Stimulated activated CD4-positive, alpha-beta T cell treated with anti-CD3 and anti-CD28 coated beads, TNF-alpha, amount 100 ng/mL, for 48 hours (primary cell): ENCODE measurements at places on chromosomes 11 and 22.

DNA sequence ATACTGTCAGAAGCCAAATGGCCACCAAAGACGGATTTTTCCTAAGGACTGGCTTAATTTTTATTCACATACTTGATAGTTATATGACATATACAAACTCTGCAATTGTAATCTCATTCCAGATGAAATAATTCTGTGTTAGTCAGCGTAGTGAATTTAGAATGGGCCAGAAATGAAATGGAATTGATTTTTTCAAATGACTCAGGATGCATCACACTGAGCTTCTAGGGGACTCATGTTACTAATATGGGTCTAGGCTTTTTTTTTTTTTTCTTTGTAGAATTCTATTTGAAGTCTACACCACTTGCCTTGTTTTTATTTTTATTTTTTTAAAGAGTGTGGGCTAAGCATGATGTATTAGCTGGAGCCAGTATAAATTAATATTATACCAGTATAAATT is 62.7 kb downstream of the SPECC1L start:
- no peak for DNase-seq

DNA sequence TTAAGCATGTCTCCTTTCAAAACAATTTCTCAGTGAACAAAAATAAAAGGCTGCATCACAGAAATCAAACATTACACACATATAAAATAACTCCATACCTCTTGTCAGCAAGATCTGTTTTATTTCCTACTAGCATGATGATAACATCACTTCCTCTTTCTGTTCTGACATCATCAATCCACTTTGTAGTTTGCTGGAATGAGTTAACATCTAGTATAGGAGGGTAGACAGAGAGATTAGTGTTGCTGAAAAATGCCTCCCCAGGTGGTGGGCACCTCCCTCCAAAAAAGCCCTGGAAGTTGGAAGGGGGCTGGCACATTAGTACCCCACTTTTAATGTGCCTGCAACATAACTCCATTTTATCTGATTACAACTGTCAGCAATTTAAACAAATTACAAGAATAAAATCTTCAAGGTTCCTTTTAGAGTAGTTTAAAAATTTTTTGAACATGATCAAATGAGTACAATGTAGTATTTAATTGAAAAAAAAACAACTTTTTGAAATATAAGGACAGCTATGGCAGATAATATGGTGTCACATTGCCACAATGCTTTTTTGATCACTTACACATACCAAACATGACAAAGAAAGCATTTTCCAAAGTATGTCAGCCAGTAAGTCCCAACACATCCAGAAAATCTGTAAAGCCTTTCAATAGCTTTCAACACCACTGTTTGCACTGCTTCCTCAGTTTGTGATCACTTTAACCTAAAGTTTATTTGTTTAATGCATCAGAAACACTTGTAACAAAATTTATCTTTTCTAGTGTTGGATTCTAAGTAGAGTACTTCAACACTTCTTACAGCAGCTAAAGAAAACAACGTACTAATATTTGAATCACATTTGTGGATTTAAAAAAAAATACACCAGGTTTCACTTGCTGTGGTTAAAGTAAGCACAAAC is 44.5 kb downstream of the RAB6A start:
- DNase-seq = no peak

GRCh38 chr22:42562684-42563083 is 8.9 kb downstream of the SERHL2 start:
- DNase-seq = no peak

DNA sequence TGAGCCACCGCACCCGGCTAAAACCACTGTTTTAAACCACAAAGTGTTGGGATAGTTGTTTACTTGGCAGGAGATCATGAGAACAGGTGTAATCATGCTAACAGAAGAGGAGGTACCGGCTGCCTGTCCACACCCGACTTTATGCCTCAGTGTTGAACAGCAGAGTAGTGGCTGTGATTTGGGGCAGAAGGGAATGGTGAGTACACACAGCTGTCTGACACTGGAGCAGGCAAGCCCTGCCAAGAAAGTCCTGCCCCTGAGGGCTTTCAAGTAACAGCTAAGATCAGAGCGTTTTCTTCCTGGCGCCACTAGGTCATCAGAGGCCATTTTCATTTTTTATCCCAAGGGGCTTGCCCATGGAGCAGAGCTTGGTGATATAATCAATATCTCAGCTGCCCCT is 8.1 kb downstream of the CDKN1C start:
- no peak for DNase-seq

DNA sequence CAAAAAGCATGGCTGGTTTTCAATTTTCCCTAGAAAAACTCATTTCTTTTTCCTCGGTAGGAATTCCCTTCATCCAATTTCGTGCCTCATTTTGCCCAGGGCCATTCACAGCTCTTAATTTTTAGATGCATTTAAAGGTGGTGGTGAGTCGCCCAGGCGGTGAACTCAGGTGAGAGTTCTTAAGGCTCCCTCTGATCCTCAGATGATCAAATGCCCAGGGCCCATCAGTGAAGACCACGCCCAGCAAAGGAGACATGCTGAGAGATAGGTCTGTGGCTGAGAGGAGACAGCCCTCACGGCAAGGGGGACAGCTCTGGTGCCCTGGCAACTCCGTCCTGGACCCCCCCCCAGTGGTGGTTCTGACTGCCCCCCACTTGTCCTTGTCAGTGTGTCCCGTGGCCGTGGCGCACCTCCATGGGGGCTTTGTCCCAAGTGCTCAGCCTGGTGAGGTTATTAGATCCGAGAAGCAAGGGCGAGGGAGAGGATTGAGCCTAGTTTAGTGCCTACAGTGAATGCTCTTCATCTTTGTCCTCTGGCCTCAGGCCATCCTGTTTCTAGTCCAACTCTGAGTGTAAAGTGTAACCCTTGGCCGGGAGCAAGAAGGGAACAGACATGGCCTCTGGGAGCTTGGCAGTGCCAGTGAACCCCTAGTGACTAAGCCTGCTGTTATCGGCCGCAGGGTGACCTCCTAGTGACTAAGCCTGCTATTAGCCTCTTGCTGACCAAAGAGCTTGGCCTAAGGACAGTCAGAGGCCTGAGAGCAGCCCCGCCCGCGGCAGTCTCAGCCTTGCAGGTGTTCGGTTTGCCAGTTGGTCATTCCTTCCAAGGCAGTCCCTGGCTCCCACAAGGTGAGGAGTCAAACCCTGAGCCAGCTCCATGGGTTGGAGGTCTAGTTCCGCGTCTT is 83.5 kb downstream of the CTTN start:
- DNase-seq = no peak

- DNase-seq = no peak
These were observed 23.5 kb upstream of the L3MBTL2 start for GRCh38 chr22:41181349-41182241.

DNA sequence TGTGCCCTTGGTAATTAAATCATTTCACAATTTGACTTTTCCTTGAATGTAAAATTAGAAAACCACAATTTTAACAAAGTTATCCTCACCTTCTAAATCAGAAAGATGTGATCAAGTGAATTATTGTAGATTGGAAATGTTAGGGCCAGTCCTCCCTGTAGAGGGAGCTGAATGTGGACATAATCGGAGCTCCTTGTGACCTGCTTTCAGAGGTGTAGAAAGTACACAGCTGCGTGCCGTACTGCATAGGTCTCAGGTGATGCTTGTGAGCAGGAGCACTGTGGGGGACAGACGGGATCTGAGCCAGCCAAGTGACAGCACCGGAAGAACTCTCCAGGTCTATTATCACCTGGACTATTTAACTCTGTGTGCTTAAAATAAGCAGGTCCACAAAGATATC is 338.0 kb downstream of the AASDHPPT start:
- DNase-seq = no peak

DNA sequence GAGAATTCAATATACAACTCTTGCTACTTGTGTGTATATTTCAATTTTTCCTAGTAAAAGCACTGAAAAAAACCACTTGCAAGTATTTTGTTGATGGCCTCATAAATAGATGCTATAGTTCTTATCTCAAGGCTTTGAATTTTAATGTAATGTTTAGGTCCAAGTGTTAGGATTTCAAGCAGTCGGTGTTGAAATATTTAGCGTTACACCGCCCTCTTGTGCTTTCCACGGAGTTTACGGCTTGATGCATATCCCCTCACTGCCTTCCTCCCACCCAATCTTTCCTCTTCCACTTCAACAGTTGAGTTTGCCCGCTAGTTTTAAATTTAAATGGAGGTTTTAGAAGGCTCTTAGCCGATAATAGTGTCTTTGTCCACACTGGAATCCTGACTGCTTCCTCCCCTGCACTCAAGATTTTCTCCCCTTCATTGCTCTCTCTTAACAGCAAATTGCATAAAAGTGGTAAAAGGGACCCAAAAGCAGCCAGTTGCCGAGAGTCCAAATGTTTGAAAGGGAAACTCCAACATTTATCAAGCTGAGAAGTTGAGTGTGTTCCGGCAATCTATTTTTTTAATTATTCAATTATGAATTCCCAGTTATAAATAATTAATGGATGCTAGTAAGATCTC is 25.9 kb upstream of the HTATIP2 start:
- no peak for DNase-seq

- DNase-seq = no peak
These were observed 121.7 kb downstream of the SGSM3 start for GRCh38 chr22:40491990-40492631.

- DNase-seq = peak; percentile 5
These were observed 23.1 kb downstream of the PTPN5 start for GRCh38 chr11:18768472-18768901.

DNA sequence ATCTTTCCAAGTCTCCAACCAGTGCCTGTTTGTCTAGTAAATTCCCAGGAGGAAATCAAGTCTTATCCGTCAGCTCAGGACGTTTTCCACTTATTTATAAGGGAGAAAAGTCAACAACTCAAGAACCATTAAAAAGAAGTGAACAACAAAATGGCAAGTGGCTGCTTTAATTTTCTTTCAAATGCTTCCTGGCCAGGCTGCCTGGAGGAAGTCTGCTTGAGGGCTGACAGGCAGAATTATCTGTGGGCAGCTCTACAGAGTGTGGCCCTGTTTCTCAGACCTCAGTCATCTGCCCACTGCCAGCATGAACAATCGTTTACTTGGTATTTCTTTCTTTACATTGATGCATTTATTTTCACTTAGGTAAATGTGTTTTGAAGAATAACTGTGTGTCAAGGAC is 281.9 kb upstream of the ISX start:
- no peak for DNase-seq

DNA sequence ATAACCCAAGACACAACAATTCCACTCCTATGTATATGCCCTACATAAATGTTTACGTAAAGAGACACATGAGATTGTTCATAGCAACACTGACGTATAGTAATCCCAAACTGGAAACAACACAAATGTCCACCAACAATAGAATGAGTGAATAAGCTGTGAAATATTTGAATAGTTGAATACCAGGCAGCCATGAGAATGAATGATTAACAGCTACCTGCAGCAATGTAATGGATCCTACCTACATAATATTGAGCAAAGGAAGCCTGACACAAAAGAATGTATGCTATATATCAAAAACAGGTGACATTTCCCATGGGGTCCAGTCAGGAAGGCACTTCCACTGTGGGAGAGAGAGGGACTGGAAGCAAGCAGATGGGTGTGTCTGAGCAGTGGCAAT is 92.8 kb upstream of the LINC01488 start:
- DNase-seq = no peak

DNA sequence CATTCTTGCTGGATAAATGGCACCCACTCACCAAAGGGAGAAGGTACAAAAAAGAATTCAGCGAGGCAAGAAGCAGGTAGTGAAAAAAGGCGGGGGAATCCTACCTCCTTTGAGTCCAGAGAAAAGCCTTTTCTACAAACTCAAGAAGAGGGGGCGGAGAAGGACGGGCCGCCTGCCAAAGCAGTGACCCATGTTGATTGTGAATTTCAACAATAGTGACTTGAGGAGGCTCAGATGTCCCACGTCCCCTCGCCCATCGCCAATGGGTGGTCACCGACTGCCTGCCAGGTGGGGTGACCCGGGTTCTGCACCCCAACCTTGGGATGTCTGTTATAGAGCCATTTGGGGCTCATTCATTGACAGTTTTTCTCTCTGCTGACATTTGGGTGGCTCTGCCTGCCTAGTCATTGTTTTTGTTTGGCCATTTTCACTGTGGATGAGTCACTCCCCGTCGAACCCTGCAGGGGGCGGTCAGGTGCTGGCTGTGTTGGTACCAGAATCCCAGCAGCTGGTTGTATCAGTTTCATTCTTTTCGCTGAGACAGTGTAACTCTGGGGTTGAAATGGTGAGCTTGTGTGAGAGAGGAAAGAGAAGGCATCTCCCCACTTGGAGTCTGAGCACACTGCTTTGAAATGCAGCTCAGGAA is 163.4 kb upstream of the NCAM1 start:
- peak; percentile 10 for DNase-seq

DNA sequence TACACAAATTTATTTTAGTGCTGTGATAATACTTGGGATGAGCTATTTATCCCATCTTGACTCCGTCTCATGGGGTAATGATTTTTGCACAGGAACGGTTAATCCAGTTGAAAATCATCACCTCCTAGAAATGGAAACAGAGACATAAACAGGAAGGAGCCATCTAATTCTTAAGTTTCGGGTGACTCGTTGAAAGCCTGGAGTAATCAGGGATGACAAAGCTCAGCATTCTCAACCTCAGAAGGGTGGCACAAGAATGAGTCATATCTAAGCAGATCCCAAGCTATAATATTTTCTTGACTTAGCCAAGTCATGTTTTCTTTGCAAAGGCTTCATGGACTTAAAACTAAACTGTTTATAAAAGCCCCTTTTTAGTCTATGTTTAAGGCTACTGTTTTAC is 280.8 kb upstream of the CCDC90B start:
- no peak for DNase-seq

- no peak for DNase-seq
These were observed 25.0 kb upstream of the EED start for GRCh38 chr11:86219311-86220193.

DNA sequence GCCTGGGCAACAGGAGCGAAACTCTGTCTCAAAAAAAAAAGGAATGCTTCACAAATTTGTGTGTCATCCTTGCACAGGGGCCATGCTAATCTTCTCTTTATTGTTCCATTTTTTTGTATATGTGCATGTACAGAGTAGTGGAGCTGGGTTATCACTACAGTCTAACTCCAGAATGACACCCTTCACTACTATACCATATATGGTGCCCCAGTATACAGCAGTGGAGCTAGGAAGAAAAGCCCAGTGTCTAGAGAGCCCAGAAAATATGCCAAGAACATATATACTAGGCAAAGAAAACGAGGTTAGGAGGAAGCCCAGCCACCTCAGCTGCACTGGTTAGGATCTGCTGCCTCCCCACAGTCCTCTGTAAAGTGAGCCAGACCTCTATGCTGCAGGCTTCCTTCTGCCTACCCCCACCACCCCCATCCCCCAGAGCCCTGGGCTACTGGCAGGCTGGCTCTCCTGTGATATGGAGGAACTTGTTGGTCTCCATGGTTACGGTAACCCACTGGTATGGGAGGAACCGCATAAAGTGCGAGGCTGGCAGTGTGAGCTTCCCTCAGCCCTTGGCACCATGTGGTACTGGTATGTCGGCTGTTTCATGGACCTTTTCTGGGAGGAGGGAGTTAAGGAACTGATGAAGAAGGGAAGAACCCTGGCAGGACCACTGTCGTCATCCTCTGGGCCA is 34.3 kb downstream of the RCOR2 start:
- DNase-seq = no peak

- no peak for DNase-seq
These were observed 2.9 kb downstream of the MYBPC3 start for GRCh38 chr11:47349521-47350095.

- DNase-seq = no peak
These were observed 12.0 kb downstream of the ST14 start for GRCh38 chr11:130171534-130171933.
